ENCODE measurements at places on chromosomes 1 and 21. TPM values are rescaled to one million over a fixed set of nuclear protein-coding genes. Genes with fewer than 3 reads are reported as not detected.
A peak's percentile ranks its signal among the peaks of the same experiment; 100 is the strongest.

DNA sequence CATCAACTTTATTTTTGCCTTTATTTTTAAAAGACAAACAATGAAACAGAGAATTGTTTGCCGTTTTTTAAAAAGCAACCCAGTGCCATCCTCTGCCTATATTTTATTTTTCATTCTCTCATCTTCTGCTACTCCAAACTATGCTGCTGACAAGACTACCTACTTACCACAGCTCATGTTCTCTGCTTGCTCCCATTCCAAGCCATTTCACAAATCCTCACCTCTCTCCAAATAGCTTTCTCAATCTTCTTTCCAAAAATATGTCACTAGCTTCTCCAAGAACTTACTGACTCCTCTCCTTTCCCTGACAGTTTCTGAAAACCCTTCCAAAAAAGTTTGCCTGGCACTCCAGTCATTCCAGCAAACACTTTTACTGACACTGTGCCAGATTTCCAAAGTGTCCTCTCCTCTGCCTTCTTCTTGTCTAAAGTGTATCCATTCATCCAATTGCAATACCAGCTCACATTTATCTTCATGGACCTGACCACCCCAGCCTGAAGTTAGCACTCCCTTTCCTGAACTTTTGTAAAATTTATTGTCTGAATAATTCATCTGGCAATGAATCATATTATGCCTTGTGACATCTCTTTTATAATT lies 766.5 kb upstream of the B3GALT2 start:
- peak; percentile 17 for DNase-seq

DNA sequence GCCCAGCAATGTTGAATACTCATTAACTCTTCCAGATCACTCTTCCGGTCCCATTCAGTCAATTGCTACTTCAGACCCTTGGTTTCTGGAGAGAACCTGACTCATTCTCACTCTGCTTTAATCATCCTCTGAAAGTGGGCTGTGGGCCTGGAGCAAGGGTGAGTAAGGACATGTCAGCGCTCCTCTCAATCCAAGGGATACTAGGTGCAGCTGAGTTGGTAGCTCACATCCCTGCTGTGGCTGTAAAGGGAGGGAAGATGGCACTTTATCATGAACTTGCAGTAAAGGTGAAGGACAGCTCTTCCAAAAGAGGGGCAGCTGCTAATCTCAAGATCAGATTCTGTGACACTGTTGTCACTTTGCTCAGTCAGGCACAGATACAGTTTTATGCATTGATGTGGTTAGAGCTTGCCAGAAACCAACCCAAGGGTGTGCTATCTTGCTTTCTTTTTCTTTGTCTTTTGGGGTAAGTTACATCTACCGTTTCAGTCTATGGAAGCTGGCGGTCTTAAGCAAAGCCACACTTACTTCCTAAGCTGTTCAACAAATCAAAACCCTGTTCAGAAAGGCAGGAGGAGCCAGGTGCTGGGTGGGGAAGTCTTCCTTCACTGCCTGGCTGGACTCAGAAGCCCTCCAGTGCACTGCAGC lies 26.5 kb upstream of the NTPCR start:
- no peak for DNase-seq

- DNase-seq = peak; percentile 93
Measured at GRCh38 chr1:154974808-154975408, 427 bp downstream of the CKS1B start.

DNA sequence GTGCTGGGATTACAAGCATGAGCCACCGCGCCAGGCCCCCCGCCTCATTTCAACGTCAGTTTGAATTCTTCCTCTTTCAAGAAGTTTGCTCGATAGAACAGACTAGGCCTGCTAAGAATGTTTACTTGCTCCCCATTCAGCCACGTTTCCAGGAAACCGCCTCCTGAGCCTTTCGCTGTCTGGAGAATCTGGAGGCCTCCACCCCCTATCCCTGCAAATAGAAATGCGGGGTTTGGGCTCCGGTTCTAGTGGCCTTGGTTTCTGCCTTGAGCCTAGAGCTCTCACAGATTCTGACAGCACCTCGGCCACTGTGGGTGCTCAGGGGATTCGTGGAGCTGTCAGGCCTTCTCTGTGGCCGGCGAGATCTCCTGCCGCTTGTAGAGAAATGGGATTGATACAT lies 84.3 kb downstream of the UBIAD1 start:
- DNase-seq = peak; percentile 34

DNA sequence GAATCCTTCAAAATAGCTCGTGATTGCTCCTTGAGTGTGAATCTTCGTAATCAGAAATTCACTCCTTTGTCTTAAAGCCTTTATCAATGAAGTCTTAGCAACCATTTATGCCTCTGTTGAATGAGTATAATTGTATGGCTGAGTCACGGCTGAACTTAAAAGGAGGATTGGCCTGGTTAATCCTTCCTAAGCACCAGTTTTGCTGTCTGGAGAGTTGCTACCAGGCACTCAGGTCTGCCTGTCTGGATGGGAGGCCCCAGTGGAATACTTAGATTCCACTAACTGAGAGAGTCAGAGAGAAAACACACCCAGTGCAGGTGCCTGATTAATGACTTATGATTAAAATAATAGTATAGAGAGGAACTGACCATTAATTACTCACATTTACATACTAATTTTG lies 7.6 kb upstream of the HHAT start:
- no peak for DNase-seq

- DNase-seq = peak; percentile 90
Measured at GRCh38 chr1:53381790-53382401, 54.0 kb upstream of the LRP8 start.

- DNase-seq = peak; percentile 92
Measured at GRCh38 chr1:95086949-95087533, 14.3 kb upstream of the ALG14 start.

- DNase-seq = no peak
Measured at GRCh38 chr21:43958364-43959158, 53.5 kb upstream of the TRAPPC10 start.

DNA sequence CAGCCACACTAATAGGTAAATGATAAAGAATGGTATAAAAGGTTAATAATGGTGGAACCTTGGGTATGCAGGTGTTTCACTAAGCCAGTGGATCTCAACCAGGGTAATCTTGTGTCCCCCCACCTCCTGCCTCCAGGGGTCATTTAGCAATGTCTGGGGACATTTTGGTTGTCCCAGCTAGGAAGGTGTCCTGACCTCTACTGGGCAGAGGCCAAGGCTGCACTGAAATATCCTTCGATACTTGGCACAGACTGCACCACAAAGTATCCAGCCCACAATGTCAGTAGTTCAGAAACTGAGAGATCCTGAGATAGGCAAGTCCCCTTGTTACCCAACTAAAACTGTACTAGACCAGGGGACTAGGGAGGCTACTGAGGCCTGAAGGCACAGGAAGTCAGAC lies 113.6 kb upstream of the TIAM1 start:
- DNase-seq = no peak

DNA sequence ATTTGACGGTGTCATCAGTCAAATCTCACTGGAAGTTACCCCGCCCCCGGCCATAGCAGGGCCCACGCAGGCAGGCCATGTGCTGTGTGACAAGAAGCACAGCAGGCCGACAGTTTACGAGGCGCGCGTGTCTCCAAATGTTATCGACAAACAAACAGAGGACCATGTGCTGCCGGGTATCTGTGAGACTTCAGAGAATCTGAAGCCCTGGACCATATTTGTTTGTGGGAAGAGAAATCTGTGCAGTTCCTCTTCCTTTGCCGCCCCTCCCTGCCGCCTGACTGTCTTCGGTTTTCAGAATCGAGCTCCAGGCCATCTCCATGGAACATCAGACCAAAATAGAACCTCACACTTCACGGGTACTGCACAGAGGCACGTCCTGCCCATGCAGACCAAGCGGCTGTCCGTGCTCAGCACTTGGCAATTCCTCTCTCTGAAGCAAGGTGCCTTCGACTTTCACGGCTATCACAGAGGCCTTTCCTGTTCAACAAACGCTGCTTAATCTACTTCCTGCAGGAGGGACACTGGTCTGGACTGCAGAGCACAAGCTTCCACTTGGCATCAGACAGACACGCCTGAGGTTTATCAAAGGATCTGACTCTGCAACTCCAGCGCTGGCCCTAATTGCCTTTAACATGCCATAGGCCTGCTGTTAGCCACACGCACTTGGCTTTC lies 135.7 kb upstream of the KRTAP19-8 start:
- DNase-seq = no peak

- DNase-seq = no peak
Measured at GRCh38 chr21:20998886-20999285, 677 bp downstream of the NCAM2 start.

- no peak for DNase-seq
Measured at GRCh38 chr21:15289246-15289645, 224.4 kb upstream of the NRIP1 start.

GRCh38 chr21:45721671-45722070 lies 78.1 kb downstream of the PCBP3 start:
- DNase-seq = no peak

GRCh38 chr21:29616209-29616751 lies 317.6 kb downstream of the BACH1 start:
- peak; percentile 15 for DNase-seq

DNA sequence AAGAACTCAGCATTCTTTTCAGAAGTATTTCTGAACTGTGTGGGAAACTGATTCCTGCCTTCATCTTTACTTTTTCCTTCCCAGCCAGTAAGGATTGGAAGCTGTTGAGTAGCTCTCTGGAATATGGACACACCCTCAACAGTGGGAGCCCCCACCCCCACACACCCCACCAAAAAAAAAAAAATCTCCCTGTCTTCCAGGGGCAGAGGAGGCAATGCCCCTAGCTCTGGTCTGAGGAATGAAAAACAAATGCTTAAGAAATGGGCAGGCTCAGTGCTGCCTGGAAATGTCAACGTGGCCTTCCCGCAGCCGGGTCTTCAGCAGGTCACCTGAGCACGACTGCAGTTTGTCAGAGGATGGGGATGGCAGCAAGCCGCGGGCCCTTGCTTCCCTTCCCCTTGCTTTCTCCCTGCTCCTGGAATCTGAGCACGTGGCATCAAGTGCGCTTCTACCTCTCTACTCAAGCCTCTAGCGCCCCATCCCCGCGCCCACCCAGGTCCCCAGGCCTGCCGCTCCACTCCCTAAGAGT lies 479 bp downstream of the RGS16 start:
- DNase-seq = peak; percentile 63

DNA sequence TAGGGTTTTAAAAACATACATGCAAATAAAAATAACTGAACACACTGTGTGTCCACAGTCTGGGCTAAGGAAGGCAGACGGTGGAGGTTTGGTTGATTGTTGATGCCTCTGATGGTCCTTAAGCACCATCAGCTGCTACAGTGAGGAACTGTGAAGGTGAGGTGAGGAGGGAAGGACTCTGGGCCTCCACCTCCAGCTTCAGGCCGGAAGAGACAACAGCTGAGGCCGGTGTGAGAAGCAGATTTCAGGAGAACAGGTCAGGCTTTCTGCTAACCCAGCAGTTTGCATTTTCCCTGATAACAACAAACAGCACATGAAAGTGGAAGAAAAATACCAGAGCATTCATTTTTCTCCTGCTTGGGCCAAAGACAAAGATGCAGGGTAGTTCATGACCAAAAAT lies 189.9 kb upstream of the AJAP1 start:
- no peak for DNase-seq

DNA sequence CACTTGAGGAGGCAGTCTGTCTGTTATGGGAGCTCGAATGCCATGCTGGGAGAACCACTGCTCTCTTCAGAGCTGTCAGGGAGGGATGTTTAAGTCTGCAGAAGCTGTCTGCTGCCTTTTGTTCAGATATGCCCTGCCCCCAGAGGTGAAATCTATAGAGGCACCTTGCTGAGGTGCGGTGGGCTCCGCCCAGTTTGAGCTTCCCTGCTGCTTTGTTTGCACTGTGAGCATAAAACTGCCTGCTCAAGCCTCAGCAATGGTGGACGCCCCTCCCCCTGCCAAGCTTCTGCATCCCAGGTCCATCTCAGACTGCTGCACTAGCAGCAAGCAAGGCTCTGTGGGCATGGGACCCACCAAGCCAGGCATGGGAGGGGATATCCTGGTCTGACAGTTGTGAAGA lies 247.5 kb downstream of the LMX1A start:
- no peak for DNase-seq

DNA sequence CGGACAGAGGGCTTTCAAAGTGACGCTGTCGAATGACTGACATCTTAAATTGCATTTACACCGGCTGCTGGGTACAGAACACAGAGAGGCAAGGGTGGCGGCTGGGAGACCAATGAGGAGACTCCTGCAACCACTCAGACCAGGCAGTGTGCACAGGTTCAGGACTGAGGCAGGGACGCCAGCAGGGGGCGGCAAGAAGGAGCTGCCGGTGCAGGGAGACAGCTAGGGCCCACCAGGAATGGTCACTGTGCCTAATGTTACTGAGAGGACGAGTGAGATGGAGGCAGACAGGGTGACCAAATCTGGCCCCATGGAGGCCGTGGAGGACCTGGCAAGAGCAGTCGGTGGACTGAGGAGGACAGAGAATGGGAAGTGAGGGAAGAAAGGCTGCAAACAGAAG lies 23.5 kb downstream of the GLIS1 start:
- DNase-seq = peak; percentile 62

DNA sequence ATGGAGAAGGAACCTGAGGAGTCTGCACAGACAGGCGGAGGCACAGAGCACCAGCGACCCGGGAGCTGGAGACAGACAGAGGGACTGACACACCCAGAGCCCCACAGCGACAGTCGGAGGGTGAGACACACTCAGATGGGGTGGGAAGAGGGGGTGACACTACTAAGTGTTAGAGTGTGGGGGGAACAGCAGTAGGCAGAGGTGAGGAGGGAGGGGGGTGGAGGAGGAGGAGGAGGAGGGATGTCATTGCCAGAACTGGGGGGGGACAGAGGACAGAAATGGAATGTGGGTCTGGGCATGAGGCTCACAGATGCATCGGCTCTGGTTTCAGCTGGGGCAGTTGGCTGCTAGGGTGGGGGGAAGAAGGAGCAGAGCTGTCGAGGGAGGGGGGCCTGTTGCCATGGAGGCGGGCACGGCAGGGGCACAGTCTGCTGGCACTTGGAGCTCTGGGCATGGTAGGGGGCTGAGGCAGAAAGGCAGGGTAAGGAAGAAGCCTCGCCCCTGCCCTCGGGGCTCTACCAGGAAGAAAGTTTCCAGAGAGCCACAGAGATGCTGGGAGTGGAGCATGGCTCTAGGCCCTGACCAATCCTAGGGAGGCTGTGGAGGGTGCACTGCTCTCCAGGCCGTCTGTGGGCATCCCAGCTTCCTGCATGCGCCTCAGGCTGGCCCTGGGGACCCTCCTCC lies 37.3 kb downstream of the AHDC1 start:
- DNase-seq = no peak

DNA sequence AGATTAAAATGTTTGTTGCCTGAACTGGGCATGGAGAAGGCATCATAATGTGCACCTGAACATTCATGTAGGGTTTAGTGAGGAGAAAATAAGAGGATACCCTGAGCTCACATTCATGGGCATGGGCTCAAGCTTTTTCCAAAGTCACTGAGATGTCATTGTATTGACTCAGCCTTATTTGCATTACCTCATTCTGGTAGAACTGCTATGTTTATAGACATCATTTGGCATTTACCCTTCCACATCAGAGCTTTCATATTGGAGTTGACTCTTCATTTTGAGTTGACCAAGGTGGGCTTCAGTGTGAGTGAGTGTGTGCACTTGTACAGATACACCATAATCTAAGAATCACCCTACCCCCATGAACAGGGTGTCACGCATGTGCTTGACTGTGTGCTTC lies 143.2 kb downstream of the PBX1 start:
- no peak for DNase-seq

CLEC20A gene
- total RNA-seq = under 0.01 TPM

SAMD13 gene
- total RNA-seq = under 0.01 TPM

SLC6A17 gene
- total RNA-seq = under 0.01 TPM

SMPDL3B gene
- under 0.01 TPM for total RNA-seq

FAM43B gene
- total RNA-seq = under 0.01 TPM

RCAN3 gene
- 3.5 TPM for total RNA-seq

ELF3 gene
- under 0.01 TPM for total RNA-seq

PM20D1 gene
- not detected for total RNA-seq
